ENCODE measurements at places on chromosomes 2 and 18.

GRCh38 chr2:20454036-20454981, 7.4 kb downstream of the RHOB start:
- DNase-seq, result no peak

GRCh38 chr2:125643585-125643984, 1012.4 kb upstream of the GYPC start:
- no peak for DNase-seq

- DNase-seq, result no peak
Observed at GRCh38 chr2:201298462-201299052, 38.2 kb downstream of the CASP8 start.

- DNase-seq, result no peak
Observed at GRCh38 chr2:7559791-7560190, 642.6 kb downstream of the RNF144A start.

GRCh38 chr2:9552219-9553178, 3.1 kb downstream of the ADAM17 start:
- peak; percentile 78 for DNase-seq

- DNase-seq, result no peak
Observed at GRCh38 chr2:160062292-160063005, at the start of gene PLA2R1. TSS of gene PLA2R1 (minus strand) at chr2:160062615. CDS start at chr2:160062403, 212 bp downstream.

GRCh38 chr2:85750587-85751575, 2.9 kb upstream of the ATOH8 start:
- DNase-seq, result peak; percentile 36

GRCh38 chr2:173741759-173742158, 223.4 kb downstream of the SP3 start:
- DNase-seq, result no peak

DNA sequence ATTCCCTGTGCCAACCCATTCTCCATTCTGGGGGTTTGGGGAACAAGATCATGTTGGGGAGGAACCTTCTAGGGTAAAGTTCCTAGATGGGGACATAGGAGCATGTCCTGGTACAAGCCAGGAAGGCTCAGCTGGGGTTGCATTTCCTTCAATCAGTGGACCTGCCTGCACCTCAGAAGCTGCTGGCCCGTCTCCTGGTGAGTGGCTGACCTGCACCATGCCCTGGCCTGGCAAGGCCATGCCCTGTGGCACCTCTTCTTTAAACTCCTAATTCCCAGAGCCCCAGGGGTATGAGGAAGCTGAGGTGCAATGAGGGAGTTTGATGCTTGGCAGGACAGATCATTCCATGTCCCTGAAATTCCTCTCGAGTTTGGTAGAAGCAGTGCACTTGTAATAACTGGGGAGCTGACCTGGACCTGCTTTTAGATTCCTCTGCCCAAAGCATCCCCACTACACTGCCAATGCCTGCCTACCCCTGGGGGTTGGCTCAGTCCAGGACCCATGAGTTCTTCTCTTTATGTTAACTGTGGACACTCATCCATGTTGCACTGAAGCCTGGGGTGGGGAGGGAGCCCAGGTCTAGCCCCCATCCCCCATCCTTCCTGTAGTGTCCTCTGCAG, 25.3 kb downstream of the MROH2A start:
- no peak for DNase-seq

DNA sequence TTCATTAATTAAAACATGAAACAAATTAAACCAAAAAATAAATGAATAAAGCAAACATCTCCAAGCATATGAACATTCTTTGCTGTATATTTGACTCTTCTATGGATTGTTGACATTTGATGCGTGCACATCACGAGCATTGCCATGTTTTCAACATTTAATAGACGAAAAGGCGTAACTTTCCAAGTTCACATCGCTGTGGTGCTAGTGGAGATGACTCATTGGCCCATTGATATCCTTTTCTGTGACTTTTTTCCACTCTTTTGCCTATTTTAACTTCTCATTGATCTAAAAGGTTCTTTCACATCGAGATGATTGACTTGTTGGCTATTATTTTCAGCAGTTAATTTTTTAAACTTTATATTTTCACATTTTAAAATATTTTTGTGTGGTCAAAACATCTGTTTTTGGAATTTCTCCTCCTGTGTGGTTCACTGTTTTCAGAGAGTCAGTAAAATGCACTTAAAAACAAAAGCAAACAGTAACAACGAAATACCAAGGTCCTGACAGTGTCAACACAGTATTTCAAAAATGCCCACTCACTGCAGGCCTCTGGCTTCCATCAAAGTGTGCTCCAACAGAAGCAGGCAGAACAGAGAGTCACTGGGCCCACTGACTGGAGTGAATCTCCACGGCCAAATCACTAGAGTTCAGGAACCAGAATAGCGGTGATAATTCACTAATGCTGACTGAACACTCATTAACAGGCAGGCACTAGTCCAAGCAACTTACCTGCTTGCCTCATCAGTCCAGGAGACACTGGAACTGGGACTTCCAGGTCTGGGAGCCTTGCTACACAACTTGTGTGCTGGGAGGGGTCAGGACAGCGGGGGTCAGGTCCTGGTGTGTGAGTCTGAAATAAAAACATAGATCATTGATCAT, 372.2 kb upstream of the SMIM21 start:
- DNase-seq, result no peak

GRCh38 chr2:54903736-54904554, 146.3 kb downstream of the RTN4 start:
- DNase-seq, result peak; percentile 59

GRCh38 chr18:55868909-55869308, 280.9 kb upstream of the TCF4 start:
- DNase-seq, result no peak

DNA sequence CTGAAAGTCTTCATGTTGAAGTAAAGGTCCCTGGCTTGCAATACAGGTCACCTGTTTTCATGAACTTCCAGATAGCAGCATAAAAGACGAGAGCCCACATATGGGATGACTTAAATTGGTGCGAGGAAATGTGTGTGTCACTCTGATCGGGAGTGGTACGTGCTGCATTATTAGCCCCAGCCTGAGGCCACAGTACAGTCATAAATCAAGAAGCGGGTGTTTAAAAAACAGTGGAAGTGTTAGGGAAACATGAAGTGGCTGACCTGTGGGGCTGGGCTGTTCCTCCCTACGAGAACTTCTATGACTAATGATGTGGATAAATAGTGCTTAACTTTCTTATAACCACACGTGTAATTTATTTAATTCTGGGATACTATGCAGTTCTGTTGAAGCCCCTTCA, 24.4 kb downstream of the RDH14 start:
- DNase-seq, result no peak

DNA sequence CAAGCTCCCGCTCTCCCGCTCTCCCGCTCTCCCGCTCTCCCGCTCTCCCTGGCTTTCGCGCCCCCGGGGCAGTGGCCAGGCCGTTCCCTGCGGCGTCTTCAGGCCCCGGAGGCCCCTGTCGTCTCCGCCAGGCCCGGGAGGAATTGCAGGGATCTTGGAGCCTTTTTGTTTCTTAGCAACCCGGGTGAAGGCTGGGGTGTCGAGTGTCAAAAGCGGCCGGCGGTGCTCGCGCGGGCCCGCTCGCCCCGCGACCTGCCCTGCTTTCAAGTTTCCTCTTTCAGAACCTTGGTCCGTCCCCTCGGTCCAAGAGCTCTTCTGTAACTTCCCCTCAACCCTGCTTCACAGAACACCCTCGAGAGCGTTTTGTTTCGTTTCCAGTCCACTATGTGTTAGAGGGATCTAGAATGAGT, 1.4 kb downstream of the RNF138 start:
- DNase-seq, result peak; percentile 34

- no peak for DNase-seq
Observed at GRCh38 chr2:173602153-173602795, 247.6 kb downstream of the CDCA7 start.

DNA sequence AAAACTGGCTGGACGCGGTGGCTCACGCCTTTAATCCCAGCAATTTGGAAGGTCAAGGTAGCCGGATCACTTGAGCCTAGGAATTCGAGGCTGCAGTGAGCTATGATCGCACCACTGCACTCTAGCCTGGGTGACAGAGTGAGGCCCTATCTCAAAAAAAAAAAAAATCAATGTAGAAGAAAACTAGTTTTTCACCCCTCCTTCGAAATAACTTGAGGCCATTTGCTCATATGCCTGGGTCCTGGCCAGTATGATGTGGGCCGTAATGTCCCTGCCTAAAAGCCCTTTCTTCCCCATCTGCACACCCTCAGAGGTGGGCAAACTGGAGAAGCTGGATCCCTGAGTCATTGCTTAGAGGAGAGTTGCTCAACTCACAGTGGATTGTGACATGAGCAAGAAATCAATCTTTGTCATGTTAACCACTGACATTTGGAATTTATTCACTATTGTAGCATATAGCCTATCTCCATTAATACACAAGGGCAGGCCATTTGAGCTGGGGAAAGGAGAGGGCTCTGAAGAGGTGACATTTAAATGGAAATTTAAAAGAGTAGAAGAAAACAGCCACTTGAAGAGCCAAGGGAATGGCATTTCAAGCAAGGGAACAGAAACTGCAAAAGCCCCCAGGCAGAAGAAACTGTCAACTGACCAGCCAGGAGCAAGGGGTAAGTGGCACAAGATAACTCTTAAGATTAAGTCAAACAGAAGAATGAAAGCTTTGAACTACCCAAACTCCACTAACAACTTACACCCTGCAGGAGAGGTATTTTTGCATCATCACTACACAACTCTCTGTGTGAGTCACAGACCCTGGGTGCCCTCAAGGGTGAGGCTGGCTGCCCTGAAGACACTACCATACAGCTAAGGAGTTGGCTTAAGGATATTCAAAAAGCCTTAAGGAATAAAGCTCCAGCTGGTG, 7.6 kb upstream of the METTL21A start:
- DNase-seq, result no peak

DNA sequence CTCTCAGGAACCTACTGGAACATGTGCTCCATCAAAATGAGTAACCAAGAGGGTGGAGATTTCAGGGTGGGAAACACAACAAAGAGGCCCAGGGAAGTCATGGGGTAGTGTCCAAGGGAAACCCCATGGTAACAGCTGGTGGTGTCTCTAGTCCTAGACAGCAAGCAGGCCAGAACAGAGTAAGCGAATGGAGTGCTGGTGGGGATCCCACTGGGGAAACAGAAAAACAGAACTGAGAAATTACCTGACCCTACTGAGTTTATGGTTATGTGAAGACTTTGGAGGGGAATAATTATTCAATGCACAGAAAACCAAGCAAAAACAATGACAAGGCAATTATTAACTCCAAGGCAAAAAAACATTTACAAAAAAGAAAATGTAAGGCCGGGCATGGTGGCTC, 16.9 kb downstream of the ERCC3 start:
- no peak for DNase-seq

GRCh38 chr2:241496904-241497877, 11.2 kb downstream of the STK25 start:
- DNase-seq, result no peak

- DNase-seq, result no peak
Observed at GRCh38 chr18:59002974-59003594, 136.6 kb upstream of the SEC11C start.

GRCh38 chr2:228646061-228646460, 464.6 kb upstream of the SPHKAP start:
- no peak for DNase-seq

Data from CD4-positive, alpha-beta T cell treated with Interleukin-4 for 4 hours (primary cell).